Activated CD8-positive, alpha-beta memory T cell treated with anti-CD3 and anti-CD28 coated beads for 1 hour (primary cell): ENCODE measurements at places on chromosomes 12 and 14.

GRCh38 chr14:103428723-103429556, 43.7 kb downstream of the MARK3 start:
- no peak for DNase-seq

DNA sequence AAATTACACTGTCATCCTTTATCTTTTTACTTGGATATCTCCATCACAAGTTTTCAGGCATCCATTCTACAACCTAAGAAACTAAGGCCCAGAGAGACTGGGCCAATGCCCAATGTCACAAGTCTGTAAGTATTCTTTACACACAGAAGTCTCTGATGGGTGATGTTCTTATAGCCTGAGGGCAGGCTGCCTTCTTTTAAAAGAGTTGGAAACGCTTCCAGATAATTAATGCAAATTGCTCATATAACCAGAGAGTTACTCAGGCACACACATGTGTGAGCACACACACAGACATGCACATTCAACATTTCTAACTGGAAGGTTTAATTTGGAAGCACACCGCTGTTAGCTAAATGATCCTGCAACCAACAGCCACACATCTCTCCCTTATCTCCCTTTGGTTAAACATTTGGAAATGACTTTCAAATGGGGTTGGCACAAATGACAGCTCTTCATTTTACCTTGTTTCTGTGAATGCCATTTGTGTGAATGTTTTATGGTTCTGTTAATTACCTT, 160.8 kb upstream of the TMPO start:
- DNase-seq, result no peak

- DNase-seq, result no peak
Observed at GRCh38 chr12:81257947-81258551, 180.2 kb downstream of the ACSS3 start.

- no peak for DNase-seq
Observed at GRCh38 chr14:104311358-104311757, 173.0 kb downstream of the KIF26A start.

- DNase-seq, result no peak
Observed at GRCh38 chr14:23694085-23694948, 58.2 kb downstream of the DHRS2 start.

DNA sequence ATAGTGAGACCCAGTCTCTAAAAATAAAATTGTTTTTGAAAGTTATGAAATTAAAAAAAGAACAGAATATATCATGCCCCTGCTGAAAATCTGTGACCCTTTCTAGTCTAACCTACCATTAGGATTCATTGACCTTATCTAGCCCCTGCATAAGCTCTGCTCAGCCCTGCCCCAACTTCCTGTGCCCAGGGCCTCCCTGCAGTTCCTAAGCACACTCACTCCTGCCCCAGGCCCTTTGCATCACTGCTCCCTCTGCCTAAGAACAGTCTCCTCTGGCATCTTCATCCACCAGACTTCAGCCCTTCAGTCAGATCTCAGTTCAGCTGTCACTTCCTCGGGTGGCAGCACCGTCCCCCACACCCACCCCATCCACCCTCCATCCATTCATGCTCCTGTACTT, 55.4 kb downstream of the SCARB1 start:
- no peak for DNase-seq

- no peak for DNase-seq
Observed at GRCh38 chr14:69247676-69248440, 12.1 kb upstream of the GALNT16 start.

DNA sequence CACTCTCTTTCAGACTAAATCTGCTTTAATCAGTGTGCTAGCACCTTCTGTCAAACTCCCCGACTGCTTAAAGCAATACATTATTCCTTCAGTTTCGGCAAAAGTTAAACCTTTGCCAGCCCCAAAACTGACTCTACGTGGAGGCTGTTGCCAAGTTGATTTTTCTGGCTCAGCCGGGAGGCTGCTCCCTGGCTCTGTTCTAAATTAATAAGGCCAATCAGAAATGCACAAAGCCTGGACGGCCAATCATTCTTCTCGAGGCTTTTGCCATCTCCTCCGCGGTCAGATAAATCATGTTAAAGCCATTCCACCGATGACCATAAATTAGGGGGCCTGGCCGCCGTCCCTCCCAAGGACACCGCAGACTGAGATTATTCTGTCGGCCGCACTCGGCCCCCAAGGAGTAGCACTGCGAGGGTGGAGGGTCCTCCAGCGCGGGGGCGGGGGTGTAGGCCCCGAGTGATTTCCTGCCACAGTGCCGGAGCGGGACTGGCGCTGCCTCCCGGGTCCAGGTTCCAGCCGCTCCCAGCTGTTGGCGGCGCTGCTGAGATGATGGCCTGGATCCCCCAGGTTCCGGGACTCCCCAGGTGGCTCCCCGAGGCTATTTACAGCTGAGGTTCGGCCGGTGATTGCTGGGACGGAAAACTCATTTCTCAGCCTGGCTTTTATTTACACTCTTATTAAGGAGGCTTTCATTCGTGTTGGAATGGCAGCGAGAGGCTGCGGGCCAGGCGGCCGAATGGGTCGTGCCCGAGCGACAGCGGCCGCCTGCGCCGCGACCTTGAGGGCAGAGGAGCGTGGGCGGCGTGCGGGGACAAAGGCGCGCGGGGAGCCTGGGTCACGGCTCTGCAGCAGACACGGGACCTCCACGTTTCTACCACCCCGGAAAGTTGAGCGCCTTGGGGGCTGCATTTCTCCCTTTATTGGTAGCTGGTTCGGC, 165.1 kb downstream of the MON2 start:
- no peak for DNase-seq

- DNase-seq, result no peak
Observed at GRCh38 chr14:105476831-105477659, 2.4 kb downstream of the CRIP2 start.

DNA sequence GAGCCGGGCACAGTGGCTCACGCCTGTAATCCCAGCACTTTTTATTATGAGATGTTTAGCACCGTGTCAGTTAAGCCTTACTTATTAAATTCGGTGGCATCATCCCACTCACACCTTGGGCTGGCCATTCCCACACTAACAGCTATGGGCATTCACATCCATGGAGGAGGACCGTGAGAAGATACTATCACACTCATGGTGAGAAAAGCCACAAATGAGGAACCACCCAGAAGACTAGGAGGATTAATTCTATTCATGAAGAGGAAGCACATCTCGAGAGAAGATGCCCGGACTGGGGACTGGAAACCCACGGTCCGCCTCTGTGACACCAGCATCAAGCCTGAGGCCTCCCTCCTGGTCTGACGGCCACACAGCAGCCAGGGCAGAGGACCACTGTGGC, 4.9 kb downstream of the CDC42BPB start:
- DNase-seq, result no peak

DNA sequence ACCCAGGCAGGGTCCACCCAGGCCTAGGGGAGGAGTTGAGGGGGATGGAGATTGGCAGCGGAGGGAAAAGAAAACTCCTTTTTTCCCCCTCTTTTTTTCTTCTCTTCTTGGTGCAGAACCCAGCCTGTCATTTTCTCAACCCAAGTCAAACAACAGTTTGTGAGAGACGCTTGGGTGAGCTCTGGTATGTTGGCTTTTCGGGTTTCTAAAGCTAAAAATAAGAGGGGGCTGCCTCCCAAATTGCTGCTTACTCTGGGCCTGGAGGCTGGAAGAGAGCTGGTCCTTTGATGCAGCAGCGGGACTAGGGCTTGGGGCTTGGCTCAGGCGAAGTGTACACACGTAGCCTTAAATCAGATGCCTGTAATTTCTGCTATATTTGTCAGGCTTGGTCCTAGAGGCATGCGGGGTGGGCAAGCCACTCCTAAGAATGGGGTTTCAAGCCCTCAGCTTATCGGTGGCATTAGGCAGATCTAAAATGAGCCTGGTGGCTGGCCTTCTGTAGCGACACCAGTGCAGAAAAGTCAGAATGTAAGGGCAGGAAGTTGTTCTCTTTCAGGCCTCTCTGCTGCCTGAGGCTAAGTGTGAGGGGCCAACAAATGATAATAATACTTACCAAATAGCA, 816 bp upstream of the SLC8A3 start:
- DNase-seq, result no peak

DNA sequence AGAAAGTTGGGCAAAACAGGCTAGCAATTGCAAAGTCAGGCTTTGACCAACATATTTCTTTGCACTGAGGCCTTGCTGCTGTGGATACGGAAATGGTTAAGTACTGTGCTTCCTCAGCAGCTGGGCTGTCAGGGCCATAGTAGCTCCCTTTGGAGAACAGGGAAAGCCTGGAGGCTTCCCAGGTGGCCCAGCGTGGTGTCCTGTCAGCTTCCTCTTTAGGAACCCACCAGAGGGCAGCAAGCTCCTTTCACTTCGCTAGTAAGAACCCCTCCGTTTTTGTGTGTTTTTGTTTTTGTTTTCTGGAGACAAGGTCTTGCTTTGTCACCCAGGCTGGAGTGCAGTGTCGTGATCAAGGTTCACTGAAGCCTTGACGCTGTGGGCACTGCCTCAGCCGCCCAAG, 1.7 kb upstream of the CFAP251 start:
- DNase-seq, result no peak

GRCh38 chr12:10163084-10163483, 8.8 kb downstream of the OLR1 start:
- no peak for DNase-seq

DNA sequence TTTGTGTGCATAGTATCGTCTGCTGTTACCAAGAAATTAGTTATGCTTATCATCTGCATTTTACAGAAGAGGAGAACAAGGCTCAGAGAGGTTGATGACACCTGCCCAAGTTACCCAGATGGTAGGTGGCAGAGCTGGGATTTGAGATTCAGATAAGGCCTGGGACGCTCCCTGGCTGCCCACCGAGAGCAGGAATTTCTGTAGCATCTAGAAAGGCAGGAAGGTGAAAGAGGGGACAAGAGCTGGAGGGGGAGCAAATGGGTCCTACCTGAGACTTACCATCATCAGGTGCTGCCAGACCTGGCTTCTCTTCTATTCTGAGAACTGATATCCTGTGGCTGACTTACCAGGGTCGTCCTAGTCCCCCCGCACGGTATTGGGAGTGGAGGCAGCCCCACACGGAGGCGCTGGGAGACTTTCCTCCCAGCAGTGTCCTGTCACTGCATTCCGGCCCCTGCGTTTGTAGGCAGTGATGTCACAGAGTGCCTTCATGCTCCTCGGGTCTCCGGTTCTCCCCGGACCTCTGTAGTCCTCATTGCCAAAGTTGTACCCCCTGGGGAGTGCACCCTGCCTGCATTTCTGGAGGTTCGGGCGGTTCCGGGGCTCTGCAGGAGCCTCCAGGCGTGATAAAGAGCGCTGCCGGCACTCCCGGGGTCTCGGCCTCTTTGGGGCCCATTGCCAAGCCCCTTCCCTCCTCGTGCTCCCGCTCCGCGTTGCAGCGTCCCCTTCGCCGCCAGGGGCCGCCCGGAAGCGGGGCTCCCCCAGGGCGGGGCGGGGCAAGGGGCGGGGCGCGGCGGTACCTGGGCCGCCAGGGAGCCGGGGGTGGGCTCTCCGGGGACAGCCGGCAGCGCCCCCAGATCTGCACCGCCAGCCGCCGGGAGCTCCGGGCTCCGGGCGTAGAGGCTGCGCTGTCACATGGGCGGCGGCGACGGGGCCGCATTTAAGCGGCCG, at the start of gene CABP1:
Gene CABP1, plus strand, starts transcription at position 856 of the 951 bp plus-strand sequence. Its CDS starts 60 bp downstream, at position 916.
- peak; percentile 30 for DNase-seq

DNA sequence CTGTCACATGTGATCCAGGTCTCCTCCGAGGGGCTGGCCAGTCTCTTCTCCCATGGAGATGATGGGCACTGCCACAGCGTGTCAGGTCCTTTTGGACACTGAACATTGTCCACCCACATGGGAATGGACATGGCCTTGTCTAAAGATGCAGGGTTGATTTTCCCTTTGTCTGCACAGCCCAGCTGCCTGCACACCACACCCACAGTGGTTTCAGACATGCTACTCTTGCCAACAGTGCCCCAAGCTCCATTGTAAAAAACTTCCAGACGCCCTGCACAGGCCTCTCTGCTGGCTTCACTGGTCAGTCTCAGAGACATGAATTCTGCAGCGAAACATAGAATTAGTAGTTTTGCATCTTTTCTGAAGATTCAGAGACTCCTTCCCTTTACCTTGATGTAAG, 18.5 kb downstream of the CD163 start:
- DNase-seq, result no peak

- DNase-seq, result no peak
Observed at GRCh38 chr14:82190742-82191141, 657.1 kb upstream of the SEL1L start.

DNA sequence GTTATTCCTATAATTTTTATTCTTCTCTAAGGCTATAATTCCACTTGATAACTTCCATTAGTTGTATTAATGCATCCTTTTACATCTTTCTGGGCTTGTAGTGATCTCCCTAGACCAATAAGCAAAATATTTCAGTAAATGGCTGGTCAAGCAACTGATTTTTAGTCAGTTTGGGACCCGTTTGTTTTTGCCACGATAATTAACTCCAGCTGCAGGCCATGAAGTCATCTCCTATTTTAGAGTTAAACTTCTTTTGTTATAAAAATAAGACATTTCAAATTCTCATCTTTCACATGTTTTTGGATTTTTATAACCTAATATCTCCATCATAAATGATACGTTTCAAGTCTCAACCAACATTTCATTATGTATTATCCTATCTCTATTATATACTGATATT, 49.4 kb downstream of the MAGOHB start:
- no peak for DNase-seq

GRCh38 chr14:50060871-50061663, 55.3 kb downstream of the VCPKMT start:
- DNase-seq, result no peak

- no peak for DNase-seq
Observed at GRCh38 chr12:96329545-96329944, 70.7 kb downstream of the CDK17 start.

- no peak for DNase-seq
Observed at GRCh38 chr14:101152855-101153254, 249.3 kb upstream of the RTL1 start.

DNA sequence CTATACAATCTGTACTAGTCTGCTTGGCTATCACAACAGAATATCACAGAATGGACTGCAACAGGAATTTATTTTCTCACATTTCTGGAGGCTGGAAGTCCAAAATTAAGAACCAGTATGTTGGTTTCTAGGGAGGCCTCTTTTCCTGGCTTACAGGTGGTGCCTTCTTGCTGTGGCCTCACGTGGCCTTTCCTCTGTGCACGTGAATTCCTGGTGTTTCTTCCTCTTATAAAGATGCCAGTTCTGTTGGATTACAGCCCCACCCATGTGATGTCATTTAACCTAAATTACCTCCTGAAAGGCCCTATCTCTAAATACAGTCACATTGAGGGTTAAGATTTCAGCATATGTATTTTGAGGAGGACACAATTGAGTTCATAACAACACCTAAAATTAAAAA, 32.1 kb upstream of the C2CD5 start:
- no peak for DNase-seq

GRCh38 chr14:65303899-65304222, 108.7 kb upstream of the FUT8 start:
- DNase-seq, result no peak
